ENCODE measurements at places on chromosomes 3 and 15.

- no peak for DNase-seq
These were observed 316.3 kb upstream of the NECTIN3 start for GRCh38 chr3:110755345-110755744.

DNA sequence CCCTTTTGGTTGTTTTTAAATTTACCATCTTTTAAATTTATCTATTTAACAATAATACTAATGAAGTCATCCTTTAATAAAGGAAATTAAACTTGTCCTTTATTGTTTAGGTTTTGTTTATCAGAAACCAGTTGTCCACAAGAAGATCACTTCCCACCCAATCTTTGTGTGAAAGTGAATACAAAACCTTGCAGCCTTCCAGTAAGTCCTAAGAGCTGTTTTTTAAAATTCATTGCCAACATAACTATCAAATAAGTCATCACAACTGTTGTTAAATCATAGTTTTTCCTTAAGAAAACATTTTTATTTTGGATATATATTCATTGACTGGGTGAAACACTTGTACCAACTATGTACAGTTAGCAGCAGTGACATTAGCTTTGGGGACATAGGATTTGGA is 59.4 kb downstream of the CALML4 start:
- DNase-seq, result no peak

DNA sequence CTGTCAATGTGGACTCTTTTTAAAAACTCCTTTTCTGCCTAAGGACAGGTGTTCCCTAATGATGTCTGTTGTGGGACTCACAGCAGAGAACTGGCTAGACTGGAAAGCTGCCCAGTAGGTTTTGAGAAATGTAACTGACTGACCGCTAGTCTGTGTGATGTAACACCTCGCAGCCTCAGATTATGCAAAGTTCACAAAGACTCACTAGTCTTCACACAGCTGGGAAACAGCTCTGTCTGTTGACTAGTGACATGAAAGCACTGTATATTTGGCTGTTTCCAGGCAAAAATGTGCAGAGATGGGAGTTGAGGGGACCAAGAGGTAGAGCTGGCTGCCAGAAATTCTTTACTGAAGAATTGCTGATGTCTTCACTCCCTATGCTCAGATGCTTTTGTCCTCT is 10.3 kb downstream of the PDZRN3 start:
- DNase-seq, result no peak

GRCh38 chr3:145719114-145719513 is 441.9 kb downstream of the PLOD2 start:
- DNase-seq, result no peak

DNA sequence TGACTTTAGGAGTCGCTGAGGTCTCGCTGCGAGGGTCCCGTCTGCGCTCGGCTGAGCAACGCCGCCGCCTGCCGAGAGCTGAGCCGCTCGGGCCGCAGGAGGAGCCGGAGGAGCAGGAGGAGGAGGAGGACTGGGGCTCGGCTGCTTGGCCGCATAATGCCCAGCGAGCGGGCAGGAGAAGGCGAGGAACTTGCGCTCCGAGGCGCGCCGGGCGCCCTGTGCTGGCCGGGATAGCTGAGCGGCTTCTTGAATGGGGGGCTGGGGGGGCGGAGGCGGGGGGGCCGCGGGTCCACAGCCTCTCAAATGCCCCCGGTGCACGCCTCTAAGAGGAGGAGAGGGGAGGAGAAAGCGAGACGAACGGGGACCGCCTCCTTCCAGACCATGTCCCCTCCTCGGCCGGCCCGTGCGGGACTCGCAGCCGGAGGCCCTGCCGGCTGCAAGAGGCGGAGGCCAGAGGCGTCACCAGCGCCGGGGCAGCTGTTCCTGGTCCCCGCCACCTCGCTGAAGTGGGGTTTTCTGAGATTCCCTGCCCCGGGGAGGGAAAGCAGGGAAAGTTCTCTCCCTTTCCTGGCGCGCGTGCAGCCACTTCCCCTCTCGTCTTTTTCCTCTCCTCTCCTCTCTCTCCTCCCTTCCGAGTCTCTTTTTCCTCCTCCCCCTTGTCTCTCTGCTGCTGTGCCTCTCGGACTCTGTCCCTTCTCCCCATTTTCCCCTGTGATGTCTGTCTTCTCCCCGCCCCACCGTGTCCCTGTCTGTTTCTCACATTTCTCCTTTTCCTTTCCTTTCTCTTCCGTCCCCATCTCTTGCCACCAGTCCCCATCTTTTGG is at the start of gene ADAMTS9:
Gene ADAMTS9 (minus strand): TSS at position 220 of the 824 bp plus-strand sequence. CDS start 343 bp downstream, outside the sequence.
- peak; percentile 80 for DNase-seq

GRCh38 chr15:39180030-39180429 is 400.8 kb upstream of the THBS1 start:
- DNase-seq, result no peak

- no peak for DNase-seq
These were observed 18.6 kb downstream of the ALPK3 start for GRCh38 chr15:84835661-84836337.

DNA sequence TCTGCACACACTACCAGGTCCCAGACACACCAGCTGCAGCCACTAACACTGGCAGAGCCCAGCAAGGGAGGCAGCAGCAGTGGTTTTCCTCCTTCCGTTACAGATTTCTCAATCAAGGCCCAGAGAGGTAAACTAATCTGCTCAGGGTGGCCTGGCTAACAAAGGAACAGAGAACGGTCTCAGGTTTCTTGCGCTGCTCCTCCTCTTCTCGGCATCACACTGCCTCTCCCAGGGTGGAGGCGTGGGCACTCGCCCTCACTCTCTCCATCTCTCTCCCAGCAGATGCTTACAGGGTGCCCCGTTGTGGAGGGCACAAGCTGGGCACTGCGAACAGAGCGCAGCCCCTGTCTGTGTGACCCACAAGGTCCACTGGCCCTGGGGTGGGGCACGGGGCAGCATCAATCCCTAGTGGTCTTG is 228.7 kb downstream of the VPS13C start:
- DNase-seq, result no peak

DNA sequence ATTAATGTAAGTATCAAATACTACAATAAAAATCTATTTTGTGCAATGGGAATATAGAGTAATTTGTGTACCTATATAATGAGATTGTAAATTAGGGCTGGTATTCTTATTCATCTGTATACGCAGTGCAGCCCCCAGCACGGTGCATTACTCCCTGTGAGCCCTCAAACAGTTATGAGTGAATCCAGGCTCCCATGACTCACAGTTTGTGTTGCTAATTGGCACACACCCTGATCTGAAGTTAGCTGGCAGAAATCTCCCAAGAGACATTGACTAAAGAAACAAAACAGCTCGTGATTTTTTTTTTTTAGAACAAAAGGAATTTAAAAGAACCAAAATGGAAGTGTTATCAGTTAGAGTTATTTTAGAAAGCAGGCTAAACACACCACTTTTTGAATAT is 15.7 kb downstream of the GK5 start:
- DNase-seq, result no peak

- DNase-seq, result peak; percentile 72
These were observed 19.4 kb downstream of the RBP1 start for GRCh38 chr3:139519998-139520737.

GRCh38 chr3:71309342-71309741 is 274.2 kb downstream of the FOXP1 start:
- no peak for DNase-seq

DNA sequence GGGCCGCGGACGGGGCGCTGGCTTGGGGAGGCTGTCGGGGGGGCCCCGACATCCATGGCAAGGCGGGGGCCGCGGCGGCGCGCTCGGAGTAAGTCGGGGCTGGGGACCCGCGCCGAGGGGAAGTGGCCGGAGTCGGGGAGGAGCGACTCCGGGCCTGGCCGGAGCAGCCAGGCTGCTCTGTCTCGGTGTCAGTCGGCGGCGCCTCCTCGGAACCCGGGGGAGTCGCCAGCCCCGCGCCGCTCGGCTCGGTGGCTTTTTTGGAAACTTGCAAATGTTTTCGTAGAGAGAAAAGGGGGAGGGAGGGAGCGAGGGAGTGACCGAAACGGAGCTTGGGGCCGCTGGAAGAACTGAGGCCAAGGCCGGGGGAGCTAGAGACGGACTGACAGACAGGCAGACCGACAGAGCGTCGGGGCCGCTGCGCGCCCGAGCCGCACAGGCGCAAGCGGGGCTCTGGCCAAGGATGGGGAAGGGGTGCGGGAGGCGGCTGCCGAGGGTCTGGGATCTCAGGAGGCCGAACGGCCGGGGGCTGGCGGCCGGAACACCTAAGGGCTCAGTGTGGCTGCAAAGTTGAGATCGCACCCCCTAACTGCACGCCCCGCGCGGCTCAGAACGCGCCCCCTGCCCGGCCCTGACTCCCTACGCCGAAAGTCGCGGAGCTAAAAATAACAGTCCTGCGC is 5.0 kb downstream of the PTH1R start:
- DNase-seq, result no peak

DNA sequence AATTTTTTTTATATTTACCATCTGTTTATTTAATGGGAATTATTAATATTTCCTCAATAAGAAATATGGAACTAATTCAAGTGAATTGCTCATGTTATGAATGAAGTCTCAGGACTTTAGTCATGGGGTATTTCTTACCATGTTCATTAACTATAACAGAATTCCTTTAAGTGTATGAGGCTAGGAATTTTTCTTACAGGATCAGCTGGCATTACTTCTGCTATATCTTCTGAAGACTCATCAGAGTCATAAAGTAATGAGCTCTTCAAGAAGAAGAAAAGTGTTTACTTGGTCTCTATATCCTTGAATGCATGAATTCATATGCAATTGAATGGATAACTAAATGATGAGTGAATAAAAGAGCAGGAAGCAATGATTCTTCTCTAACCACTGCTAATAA is 486.8 kb upstream of the THBS1 start:
- DNase-seq, result no peak

GRCh38 chr3:10926811-10927521 is 65.6 kb upstream of the SLC6A1 start:
- peak; percentile 67 for DNase-seq

DNA sequence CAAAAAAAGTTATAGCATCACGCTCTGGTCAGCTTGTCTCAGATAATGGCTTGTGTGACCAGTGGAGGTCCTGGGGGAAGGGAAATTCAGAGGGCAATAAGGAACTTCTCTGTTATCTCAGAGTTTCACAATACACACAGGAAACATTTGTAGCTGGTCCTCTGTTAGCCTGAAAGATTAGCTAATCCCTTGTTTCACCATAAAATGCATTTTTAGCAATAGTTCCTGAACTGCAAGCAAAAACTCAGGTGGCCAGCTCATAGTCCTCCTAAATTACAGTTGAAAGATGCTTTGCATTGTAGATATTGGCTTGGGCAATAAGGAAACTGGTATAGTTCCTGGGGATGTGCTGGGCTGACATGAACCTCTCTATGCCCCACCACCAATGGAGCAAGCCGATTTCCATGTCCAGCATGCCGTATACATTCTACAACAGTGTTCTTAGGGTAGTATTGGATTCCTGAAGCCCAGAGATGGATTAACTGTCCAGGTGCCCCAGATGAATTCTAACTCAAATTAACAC is 141.5 kb upstream of the TBL1XR1 start:
- no peak for DNase-seq

DNA sequence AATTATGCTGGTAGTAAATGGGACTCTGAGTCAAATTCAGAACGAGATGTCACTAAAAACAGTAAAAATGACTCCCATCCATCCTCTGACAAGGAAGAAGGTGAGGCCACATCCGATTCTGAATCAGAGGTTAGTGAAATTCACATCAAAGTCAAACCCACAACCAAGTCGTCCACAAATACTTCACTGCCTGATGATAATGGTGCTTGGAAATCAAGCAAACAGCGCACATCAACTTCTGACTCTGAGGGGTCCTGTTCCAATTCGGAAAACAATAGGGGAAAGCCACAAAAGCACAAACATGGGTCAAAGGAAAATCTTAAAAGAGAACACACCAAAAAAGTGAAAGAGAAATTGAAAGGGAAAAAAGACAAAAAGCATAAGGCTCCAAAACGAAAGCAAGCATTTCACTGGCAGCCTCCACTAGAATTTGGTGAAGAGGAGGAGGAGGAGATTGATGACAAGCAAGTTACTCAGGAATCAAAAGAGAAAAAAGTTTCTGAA is 15.1 kb upstream of the ZBTB47 start:
- no peak for DNase-seq

DNA sequence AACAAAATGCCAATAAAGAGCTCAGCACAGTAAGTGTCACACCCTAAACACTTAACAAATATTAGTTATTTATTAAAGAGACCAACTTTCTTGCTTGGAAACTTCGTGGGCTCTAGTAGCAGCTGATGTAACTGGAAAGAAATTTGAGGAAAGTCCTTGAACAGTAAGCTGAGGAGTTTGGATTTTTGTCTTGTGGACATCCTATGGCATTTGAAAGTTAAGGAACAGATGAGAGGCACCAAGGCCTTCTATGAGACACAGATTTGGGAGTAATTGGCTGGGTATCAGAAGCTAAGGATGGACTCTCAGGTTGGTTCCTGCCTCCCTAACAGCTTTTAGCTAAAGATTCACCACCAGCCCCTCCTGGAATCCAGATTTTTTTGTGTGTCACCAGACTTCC is 59.7 kb upstream of the FILIP1L start:
- no peak for DNase-seq

GRCh38 chr3:126434931-126435411 is 40.3 kb downstream of the CFAP100 start:
- DNase-seq, result no peak

GRCh38 chr3:170056710-170057454 is 19.1 kb downstream of the GPR160 start:
- no peak for DNase-seq

- no peak for DNase-seq
These were observed 194.4 kb downstream of the ARRDC4 start for GRCh38 chr15:98154863-98155262.

GRCh38 chr3:99504258-99504657 is 134.1 kb upstream of the COL8A1 start:
- DNase-seq, result no peak

DNA sequence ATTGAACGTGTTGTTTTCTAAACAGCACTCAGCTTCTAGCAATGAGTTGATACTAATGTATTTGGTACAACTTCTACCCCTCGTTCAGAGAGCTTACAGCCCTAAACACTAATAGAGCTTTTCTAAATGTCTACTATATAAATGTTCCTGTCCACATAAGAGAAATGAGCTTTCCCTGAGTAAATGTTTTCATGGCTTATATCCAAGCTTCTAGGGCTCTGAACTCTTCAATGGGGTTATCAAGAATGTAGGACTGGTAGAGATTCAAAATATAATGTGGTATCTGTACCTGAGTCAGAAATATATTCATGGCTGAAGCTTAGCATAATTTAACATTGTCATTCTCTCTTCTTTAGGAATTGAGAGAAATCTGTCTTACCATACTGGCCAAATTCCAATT is 73.4 kb downstream of the SERPINI1 start:
- DNase-seq, result no peak

DNA sequence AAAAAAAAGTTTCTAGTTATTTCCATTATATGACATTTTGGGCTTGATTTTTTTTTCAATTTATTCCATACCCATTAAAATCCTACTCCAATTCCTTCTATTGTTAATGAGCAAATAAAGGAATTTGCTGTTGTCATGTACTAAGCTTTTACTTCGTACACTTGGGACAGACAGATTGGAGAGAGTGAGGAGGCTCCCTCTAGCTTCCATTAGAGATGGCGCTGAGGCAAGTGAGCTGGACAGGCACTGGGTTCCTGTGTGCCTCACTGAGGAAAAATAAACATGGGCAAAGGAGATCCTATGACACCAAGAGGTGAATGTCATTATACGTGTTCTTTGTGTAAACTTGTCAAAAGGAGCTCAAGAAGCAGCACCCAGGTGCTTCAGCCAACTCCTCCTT is 441.1 kb upstream of the MDFIC2 start:
- no peak for DNase-seq
